ENCODE measurements at places on chromosomes 2 and 18. TPM values are rescaled to one million over a fixed set of nuclear protein-coding genes. Genes with fewer than 3 reads are reported as not detected.
A peak's percentile ranks its signal among the peaks of the same experiment; 100 is the strongest.

DNA sequence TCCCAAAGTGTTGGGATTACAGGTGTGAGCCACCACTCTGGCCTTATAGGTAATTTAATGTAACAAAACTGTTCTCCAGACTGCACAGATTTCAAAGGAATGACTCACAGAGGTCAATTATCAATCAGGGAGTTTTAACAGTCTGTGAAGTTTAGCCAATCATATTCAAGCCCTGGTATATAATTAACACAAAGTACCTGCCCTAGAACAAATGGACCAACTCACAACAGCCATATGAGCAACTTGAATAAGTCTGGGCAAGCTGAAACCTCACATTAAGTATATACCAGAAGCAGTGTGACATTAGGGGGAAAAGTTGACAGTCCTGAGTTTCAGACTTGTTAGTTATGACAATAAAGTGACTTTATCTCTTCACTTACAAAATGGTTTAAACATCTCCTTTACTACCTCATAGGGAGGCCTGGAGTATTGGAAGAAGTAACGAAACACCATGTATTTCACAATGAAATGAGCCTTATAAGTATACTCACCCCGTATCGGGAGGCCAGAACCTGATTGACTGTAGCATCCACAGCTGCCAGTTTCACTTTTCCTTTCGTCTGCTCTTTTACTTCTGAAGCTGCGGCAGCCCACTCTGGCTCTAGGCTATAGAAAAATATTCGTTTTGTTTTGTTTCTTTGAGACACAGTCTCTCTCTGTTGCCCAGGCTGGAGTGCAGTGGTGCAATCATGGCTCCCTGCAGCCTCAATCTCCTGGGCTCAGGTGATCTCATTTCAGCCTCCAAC is 22.2 kb downstream of the PDIA6 start:
- H3K4me3 ChIP-seq = no peak overlapping the region
- H3K36me3 ChIP-seq = peaks cover 92% of the 10 kb centered on the region
- DNase-seq = no peak
- no peak overlapping the region for H3K27ac ChIP-seq
- no peaks in the 10 kb centered on the region for H3K27me3 ChIP-seq
- H3K4me1 ChIP-seq = no peaks in the 10 kb centered on the region

DNA sequence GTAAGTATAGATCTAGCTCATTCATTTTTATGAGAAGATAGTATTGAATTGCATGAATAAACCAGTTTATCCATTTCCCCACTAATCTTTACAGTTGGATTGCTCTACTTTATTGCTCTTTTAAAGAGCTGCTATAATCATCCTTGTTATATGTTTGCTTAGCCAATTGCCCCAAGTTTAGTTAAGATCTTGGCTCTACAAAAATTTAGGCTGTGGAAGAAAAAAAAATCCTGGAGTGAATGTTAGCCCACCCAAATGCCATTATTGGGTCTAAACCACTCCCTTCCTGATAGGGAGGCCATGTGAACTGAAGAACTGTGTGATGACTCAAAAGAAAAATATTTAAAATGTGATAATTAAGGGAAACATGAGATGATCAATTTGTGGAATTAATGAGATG is 2.9 kb downstream of the ALS2 start:
- peaks cover 5% of the 10 kb centered on the region for H3K36me3 ChIP-seq
- H3K27me3 ChIP-seq = no peaks in the 10 kb centered on the region
- H3K27ac ChIP-seq = no peak overlapping the region
- peaks cover 21% of the 10 kb centered on the region for H3K4me1 ChIP-seq
- no peak for DNase-seq

- no peaks in the 10 kb centered on the region for H3K4me1 ChIP-seq
- H3K4me3 ChIP-seq = no peak overlapping the region
- H3K36me3 ChIP-seq = no peaks in the 10 kb centered on the region
Observed at GRCh38 chr2:105243961-105244360, 2.4 kb downstream of the GPR45 start.

GRCh38 chr2:48016225-48017019 is 110.1 kb upstream of the FBXO11 start:
- no peaks in the 10 kb centered on the region for H3K4me1 ChIP-seq
- H3K27me3 ChIP-seq = no peaks in the 10 kb centered on the region
- no peak overlapping the region for H3K4me3 ChIP-seq

DNA sequence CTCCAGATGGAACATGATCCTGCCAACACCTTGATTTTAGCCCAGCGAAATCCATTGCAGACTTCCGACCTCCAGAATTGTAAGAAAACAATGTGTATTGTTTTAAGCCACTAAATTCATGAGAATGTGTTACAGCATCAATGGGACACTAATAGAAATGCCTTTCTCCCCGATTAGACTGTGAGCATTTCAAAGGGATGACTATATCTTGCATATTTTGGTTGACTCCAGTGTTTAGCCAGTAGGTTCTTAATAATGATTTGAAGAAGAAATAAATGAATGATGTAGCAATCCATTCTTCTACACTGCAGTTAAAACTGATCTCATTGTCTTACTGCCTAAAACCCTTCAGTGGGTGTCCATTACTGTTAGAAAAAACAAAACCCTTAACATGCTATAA is 67.4 kb upstream of the ACVR1C start:
- DNase-seq = no peak
- H3K36me3 ChIP-seq = no peaks in the 10 kb centered on the region
- no peak overlapping the region for H3K27ac ChIP-seq
- H3K4me1 ChIP-seq = no peaks in the 10 kb centered on the region
- no peak overlapping the region for H3K4me3 ChIP-seq

DNA sequence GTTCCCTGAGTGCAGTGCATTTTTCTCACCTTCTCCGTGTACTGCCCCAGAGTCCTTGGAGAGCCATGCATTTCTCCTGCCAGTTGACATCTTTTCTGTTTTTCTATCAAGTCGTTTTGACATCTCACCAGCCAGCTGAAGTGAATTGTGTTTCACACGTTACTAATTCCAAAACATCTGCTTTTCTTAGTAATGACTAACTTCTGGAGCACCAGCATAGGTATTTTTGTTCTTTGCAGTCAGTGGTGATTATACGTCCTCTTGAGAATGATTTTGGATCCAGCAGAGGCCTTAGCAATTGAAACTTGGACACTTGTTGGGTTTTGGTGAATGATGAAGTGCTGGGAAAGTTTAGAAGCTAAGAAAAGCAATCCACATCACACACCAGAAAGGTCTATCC is 112.5 kb downstream of the PIK3C3 start:
- no peaks in the 10 kb centered on the region for H3K4me1 ChIP-seq
- no peak overlapping the region for H3K4me3 ChIP-seq
- no peak for DNase-seq
- no peak overlapping the region for H3K27ac ChIP-seq
- no peaks in the 10 kb centered on the region for H3K27me3 ChIP-seq

DNA sequence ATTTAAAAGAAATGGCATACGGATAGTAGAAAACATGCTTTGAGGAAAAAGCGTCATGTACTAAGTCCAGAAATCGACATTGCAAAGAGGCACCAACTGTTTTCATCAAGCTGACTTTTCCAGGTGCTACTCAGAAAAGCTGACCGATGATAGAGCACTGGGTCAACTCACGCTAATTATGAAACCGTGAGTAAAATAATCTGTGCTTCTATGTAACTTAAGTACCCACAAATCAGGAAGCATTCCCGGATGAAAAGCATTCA is 353 bp upstream of the NUP35 start:
- peaks cover 7% of the 10 kb centered on the region for H3K36me3 ChIP-seq
- no peak overlapping the region for H3K27ac ChIP-seq
- H3K4me3 ChIP-seq = peak overlapping the region; percentile 100
- DNase-seq = no peak

- H3K4me1 ChIP-seq = peaks cover 4% of the 10 kb centered on the region
- no peak for DNase-seq
- H3K4me3 ChIP-seq = no peak overlapping the region
- no peak overlapping the region for H3K27ac ChIP-seq
- no peaks in the 10 kb centered on the region for H3K36me3 ChIP-seq
Observed at GRCh38 chr18:23833714-23834113, 144.5 kb downstream of the LAMA3 start.

DNA sequence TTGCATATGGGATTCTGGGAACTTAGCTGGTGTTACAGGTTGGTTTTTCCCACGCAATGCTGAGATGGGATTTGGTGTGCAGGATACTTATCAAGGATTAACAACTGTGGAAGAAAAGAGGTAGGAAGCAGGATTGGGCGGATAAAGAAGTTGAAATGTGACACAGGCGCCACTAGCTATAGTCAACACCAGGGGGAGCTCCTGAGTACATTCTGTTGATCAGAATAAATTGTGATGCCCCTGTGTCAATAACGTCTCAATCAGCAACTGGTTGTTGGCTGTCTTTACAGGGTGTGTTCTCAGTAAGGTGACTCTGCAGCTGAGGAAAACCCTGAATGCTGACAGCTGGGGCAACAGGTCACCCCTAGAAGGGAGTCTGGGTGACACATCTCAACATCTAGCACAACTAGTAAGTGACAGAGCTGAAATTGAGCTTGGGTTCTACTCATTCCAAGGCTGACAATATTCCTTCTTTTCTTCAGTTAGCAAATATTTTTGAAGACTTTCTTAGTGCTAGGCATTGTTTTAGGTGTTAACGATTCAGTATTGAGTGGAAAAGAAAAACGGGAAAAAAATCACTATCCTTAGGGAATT is 143.0 kb downstream of the ARL6IP6 start:
- no peaks in the 10 kb centered on the region for H3K36me3 ChIP-seq
- peak overlapping the region; percentile 68 for H3K4me3 ChIP-seq
- no peaks in the 10 kb centered on the region for H3K4me1 ChIP-seq
- DNase-seq = peak; percentile 83
- no peak overlapping the region for H3K27ac ChIP-seq

GRCh38 chr18:59202258-59202820 is 17.6 kb upstream of the GRP start:
- H3K27ac ChIP-seq = no peak overlapping the region
- H3K4me3 ChIP-seq = no peak overlapping the region
- H3K27me3 ChIP-seq = no peaks in the 10 kb centered on the region
- peaks cover 8% of the 10 kb centered on the region for H3K4me1 ChIP-seq
- no peaks in the 10 kb centered on the region for H3K36me3 ChIP-seq
- no peak for DNase-seq

AQP12B gene
- total RNA-seq = not detected

CIB4 gene
- total RNA-seq = not detected

SP140 gene
- total RNA-seq = 1.1 TPM

UCN gene
- total RNA-seq = 0.59 TPM

GALM gene
- total RNA-seq = 16.2 TPM
